ENCODE measurements at places on chromosomes 1 and 21.

- H3K36me3 ChIP-seq, result no peaks in the 10 kb centered on the region
- no peak for DNase-seq
- no peak overlapping the region for H3K4me3 ChIP-seq
- H3K4me1 ChIP-seq, result no peaks in the 10 kb centered on the region
- H3K27me3 ChIP-seq, result no peaks in the 10 kb centered on the region
- no peak overlapping the region for H3K27ac ChIP-seq
Measured at GRCh38 chr1:24228311-24228710, 41.2 kb upstream of the IFNLR1 start.

GRCh38 chr1:91066538-91066937 is 44.7 kb upstream of the ZNF644 start:
- H3K27ac ChIP-seq, result no peak overlapping the region
- no peaks in the 10 kb centered on the region for H3K27me3 ChIP-seq
- H3K4me1 ChIP-seq, result no peaks in the 10 kb centered on the region

GRCh38 chr1:12585536-12585935 is 32.5 kb downstream of the DHRS3 start:
- H3K4me1 ChIP-seq, result no peaks in the 10 kb centered on the region
- no peak overlapping the region for H3K4me3 ChIP-seq
- DNase-seq, result no peak
- H3K27me3 ChIP-seq, result no peaks in the 10 kb centered on the region

DNA sequence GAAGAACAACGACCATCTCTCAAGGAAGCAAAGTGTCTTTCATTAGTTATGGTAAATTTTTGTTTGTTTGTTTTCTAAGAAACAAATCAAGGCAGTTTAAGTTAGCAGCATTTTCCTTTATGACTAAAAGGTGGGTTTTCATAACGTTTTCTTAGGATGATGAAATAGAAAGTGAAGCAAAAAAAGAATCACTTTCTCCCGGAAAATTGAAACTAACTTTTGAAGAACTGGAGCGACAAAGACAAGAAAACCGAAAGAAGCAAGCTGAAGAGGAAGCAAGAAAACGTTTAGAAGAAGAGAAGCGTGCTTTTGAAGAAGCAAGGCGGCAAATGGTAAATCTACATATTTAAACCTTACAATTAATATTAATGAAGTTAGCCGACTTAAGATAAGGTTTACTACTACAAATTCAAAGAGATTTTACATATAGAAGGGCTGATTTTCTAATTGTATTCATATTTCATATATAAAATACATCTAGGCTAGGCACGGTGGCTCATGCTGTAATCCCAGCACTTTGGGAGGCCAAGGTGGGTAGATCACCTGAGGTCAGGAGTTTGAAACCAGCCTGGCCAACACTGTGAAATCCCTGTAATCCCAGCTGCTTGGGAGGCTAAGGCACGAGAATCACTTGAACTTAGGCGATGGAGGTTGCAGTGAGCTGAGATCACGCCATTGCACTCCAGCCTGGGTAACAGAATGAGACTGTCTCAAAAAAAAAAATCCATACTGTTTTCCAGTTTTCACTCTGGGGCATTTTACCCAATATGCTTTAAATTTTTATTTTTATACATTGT is 38.3 kb downstream of the NEXN start:
- no peaks in the 10 kb centered on the region for H3K4me1 ChIP-seq
- H3K27ac ChIP-seq, result no peak overlapping the region
- no peaks in the 10 kb centered on the region for H3K36me3 ChIP-seq
- peak overlapping the region; percentile 6 for H3K4me3 ChIP-seq
- H3K27me3 ChIP-seq, result no peaks in the 10 kb centered on the region
- DNase-seq, result no peak
